Stimulated activated CD8-positive, alpha-beta memory T cell treated with anti-CD3 and anti-CD28 coated beads, Interleukin-4, amount 100 ng/mL, for 4 hours (primary cell): ENCODE measurements at places on chromosomes 5 and 9.

GRCh38 chr5:148928141-148928540 is 101.7 kb downstream of the ADRB2 start:
- no peak for DNase-seq

GRCh38 chr5:154193283-154193682 is 2.8 kb downstream of the GALNT10 start:
- no peak for DNase-seq

GRCh38 chr9:83981126-83981871 is 694 bp downstream of the RMI1 start:
- no peak for DNase-seq

DNA sequence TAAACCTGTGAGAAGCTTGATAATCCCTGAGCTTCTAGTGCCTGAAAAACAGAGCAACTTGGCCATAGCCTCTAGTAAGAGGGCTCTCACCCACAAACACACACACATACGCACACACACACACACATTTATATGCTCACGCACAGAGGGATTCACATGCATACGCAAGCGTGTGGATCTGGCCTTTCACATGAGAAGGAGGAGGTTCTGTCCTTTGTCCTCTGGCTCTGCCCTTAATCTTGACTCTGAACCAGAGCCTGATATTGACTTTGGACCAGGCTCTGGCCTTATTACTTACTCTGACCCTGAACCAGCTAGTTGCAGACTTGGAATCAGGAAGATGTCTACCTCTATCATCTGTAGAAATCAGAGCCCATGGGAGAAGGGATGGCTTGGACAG is 10.0 kb upstream of the P4HA2 start:
- DNase-seq: no peak

DNA sequence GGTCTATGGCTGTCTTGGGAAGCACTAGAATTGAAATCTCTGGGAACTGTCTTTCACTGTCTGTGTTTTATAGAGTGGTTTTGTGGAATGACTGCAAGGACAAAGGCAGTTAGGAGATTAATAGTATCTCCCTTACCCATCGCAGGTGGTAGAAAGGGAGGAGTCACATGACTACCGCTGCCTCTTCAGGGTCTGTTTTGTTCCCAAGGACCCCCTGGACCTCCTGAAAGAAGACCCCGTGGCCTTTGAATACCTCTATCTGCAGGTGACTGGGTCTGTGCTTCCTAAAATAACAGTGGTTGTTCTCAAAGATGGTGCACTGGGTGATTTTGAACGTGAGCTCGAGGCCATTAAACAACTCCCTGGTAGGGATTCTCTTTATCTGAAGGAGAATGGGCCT is 22.8 kb upstream of the TRMT10B start:
- DNase-seq: no peak

GRCh38 chr5:82881571-82882174 is 195.5 kb downstream of the TMEM167A start:
- DNase-seq: no peak

GRCh38 chr5:15611008-15611407 is 111.0 kb downstream of the FBXL7 start:
- no peak for DNase-seq

- DNase-seq: no peak
These were observed 2.6 kb upstream of the SLC25A51 start for GRCh38 chr9:37906312-37907239.

- DNase-seq: no peak
These were observed 154.4 kb upstream of the CLINT1 start for GRCh38 chr5:158013303-158013702.

GRCh38 chr9:132858751-132859150 is 19.3 kb downstream of the AK8 start:
- DNase-seq: no peak
